ENCODE measurements at places on chromosomes 11 and 22. TPM values are rescaled to one million over a fixed set of nuclear protein-coding genes. Genes with fewer than 3 reads are reported as not detected.

Gene MMP12
- not detected for total RNA-seq

Gene PARVA
- total RNA-seq, result 24.4 TPM

Gene FGF3
- not detected for total RNA-seq

Gene CST6
- not detected for total RNA-seq

Gene INSC
- total RNA-seq, result not detected

Gene LMO2
- total RNA-seq, result 0.31 TPM

Gene DTX4
- total RNA-seq, result 4.1 TPM

Gene OR8A1
- total RNA-seq, result not detected

Gene GRIA4
- not detected for total RNA-seq

Gene OR2AG2
- total RNA-seq, result not detected

Gene DNAJB13
- not detected for total RNA-seq

Gene CDHR5
- total RNA-seq, result 0.05 TPM

Gene CDCA5
- total RNA-seq, result 71.6 TPM

Gene GLB1L2
- 2.1 TPM for total RNA-seq

Gene ANO9
- 1.2 TPM for total RNA-seq

Gene HORMAD2
- total RNA-seq, result not detected

Gene FOLR2
- not detected for total RNA-seq

Gene NXPE4
- not detected for total RNA-seq

Gene MEI1
- total RNA-seq, result not detected

Gene HIC2
- total RNA-seq, result 2.5 TPM

Gene NLRP6
- total RNA-seq, result 0.08 TPM

Gene CPT1A
- 39.7 TPM for total RNA-seq

Gene ESRRA
- total RNA-seq, result 67.3 TPM

Gene NELL1
- not detected for total RNA-seq

Gene FAM83F
- total RNA-seq, result not detected

Gene CYTH4
- 0.94 TPM for total RNA-seq

Gene GPHA2
- total RNA-seq, result not detected

Gene JAML
- not detected for total RNA-seq

Gene P2RX6
- 0.70 TPM for total RNA-seq

Gene CARD18
- not detected for total RNA-seq

Gene MISFA
- 1.8 TPM for total RNA-seq

Gene P4HA3
- 40.6 TPM for total RNA-seq

Gene RAD9A
- 26.5 TPM for total RNA-seq

Gene TSGA10IP
- total RNA-seq, result not detected

Gene HBB
- not detected for total RNA-seq

Gene SCO2
- total RNA-seq, result 5.1 TPM

Gene C11orf91
- total RNA-seq, result 1.3 TPM

Gene OR2D2
- total RNA-seq, result not detected

Gene NTM
- not detected for total RNA-seq

Gene BAIAP2L2
- total RNA-seq, result 4.4 TPM

Gene PLAAT2
- total RNA-seq, result 0.27 TPM

Gene EPS8L2
- total RNA-seq, result 110 TPM

Gene ALX4
- 4.1 TPM for total RNA-seq

Gene GAB4
- total RNA-seq, result not detected

Gene IFT27
- total RNA-seq, result 16.2 TPM

Gene RTN4RL2
- 129 TPM for total RNA-seq
